Occipital lobe (tissue), 3 donors: ENCODE measurements at places on chromosomes 5 and 9. TPM values are rescaled to one million over a fixed set of nuclear protein-coding genes. Genes with fewer than 3 reads are reported as not detected.
A peak's percentile ranks its signal among the peaks of the same experiment; 100 is the strongest.

DNA sequence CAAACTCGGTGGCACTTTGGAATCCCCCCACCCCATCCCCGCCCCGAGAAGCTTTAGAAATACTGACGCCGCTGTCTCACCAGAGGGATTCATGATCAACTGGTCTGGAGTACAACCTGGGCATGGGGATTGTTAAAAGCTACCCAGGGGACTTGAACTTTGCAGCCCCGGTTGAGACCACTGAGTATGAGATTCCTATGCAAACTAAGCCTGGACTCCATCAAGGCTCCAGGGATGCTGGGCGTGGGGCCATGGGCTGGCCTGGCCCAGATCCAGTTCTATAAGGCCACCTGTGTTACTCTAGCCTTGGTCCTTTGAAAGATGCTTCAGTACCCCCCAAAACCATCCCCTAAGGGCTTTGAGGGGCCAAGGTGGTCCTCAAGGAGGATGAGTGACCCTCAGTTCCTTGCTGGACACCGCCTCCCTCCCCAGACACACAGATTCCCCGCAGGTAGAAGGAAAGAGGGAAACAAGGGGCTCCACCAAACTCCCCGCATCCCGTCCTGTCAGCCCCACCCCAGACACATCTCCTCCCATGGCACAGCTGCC, 68.5 kb downstream of the MRPL36 start:
- DNase-seq, result no peak

DNA sequence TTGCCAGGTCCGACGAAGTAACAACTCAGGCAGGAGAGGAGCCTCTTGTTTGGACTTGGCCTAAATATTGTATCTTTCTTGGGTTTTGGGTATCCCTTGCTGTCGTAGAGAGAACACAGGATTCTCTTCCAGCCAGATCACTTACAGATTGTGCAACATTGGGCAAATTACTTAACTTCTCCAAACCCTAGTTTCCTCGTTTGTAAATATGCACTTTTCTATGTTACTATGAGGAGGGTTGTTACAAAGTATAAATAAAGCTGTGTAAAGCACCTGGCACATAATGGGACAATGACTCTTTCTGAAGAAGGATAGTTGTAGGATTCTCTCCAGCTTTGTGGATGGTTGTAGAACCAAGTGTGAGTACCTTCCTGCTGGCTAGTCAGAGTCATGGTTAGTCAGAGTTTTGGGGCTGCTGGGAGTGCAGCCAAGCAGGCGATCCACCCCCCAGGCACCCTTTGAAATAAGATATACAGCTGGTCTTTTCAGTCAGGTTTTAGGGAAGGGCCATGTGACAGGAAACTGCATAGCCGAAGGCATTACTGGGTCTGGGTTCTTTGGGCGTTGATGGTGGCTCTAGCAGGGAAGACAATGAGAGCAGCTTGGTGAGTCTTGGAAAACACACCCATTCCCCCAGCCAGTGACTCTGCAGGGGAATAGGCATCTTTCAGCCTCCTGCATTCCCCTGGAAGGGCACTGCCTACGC, 49.9 kb upstream of the GDNF start:
- DNase-seq, result no peak

GRCh38 chr9:13588151-13589033, 308.9 kb upstream of the MPDZ start:
- DNase-seq, result no peak

DNA sequence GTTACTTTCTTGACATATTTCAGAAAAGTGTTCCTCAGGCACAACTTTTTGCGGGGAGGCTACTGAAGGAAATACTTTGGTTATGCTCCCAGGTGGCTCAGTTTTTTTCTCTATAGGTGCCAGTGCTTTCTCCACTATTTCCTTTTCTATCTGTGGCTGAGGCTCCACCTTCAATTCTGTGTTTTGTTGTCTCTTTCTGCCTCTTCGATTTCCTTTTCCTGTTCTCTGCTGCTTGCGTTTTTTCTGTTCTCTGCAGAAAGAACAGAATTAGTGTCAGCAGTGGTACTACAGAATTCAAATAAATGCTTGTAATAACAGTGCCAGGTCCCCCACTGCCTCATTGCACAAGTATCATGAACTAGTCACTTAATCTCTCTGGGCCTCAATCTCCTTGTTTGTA, 7.0 kb downstream of the HEMGN start:
- DNase-seq, result no peak

DNA sequence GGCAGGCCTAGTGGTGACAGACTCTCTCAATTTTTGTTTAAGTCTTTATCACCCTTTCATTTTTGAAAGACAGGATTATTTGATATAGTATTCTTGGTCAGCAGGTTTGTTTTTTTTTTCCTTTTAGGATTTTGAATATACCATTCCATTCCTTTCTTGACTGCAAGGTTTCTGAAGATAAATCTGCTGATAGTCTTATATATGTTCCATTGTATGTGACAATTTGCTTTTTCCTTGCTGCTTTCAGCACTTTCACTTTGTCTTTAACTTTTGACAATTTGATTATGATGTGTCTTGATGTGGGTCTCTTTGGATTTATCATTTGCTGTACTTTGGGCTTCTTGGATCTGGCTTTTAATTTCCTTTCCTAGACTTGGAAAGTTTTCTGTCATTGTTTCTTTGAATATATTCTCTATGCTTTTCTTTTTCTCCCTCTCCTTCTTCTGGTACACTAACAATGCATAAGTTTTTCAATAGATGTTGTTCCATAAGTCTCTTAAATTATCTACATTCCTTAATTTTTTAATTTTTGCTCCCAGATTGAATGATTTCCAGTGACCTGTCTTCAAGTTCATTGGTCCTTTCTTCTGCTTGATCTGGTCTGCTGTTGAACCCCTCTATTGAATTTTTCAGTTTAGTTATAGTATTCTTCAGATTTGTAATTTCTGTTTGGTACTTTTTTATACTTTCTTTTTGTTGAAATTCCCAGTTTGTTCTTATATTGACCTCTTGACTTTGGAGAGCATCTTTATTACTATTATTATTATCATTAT, 14.6 kb upstream of the FBXW2 start:
- DNase-seq, result no peak

The NINJ1 gene
- 7.5 TPM for total RNA-seq

GRCh38 chr9:128216781-128217553, 13.8 kb downstream of the DNM1 start:
- DNase-seq, result no peak

GRCh38 chr9:113548221-113549041, 84.9 kb downstream of the RGS3 start:
- DNase-seq, result peak; percentile 31

DNA sequence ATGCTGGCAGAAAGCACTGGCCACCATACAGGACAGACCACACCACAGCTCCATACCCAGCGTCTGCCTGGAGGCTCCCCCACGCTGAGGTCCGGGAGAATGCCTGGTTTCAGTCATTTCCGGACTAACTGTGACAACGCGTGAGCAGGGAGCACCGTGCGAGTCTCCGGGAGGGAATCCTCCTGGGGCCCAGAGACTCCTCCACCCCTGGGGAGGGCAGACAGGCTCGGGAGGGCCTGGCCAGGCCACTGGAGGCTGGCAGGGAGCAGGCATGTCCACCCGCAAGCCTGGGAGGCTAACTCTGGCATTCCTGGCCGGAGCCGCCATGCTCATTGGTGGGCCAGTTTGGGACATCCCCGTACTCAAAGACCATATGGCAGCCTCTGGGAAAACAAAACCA, 6.5 kb downstream of the BRD3OS start:
- DNase-seq, result no peak
